ENCODE measurements at places on chromosomes 16 and 17.

DNA sequence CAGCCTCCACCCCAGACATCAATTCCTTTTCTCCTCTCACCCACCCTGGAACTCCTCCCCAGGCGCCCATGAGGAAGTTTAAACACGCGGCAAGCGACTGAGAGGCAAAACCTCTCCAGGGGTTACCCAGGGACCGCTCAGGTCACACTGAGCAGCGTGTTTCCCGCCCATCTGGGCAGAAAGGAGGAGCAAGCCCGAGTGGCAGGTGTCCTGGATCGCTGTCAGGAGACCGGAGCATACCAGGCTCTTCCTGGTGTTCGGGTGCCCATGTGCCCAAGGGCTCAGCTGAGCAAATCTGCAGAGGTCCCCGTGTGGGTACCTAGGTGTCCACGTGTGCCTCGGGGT is 491 bp downstream of the SLC25A19 start:
- no peak for DNase-seq

- no peak for DNase-seq
Measured at GRCh38 chr17:58475985-58476384, 12.2 kb downstream of the HSF5 start.

- no peak for DNase-seq
Measured at GRCh38 chr16:11319529-11320146, 25.6 kb upstream of the RMI2 start.

GRCh38 chr17:33055746-33056145 is 64.1 kb downstream of the SPACA3 start:
- no peak for DNase-seq

DNA sequence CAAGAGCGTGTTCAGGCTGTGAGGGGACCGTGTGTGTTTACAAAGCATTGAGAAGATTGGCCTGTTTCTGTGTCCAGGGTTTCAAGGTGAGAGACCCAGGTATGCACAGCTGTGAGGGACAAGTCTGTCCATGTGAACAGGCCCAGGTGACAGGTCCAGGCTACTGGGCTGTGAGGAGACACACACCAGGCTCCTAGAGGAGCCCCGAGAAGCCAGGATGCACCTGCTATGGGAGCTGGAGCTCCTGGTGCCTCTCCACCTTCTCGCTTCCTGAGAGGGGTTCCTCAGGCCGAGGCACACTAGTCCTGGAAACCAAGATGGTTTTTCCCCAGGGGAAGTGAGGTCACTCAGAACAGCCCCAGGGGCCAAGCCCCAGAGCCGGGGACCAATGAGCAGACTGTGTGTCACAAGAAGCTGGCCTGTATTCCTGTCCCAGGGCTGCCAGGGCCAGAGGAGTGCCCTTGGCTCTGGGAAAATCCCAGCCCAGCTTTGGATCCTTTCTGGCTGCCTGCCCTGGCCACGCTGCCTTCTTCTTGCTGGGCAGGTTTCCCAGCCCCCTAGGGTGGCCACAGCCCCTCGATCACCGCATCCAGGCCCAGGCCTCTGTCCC is 153.4 kb upstream of the PLCG2 start:
- no peak for DNase-seq

- DNase-seq = no peak
Measured at GRCh38 chr17:42873315-42873714, 22.3 kb downstream of the AOC3 start.

- DNase-seq = no peak
Measured at GRCh38 chr17:30915833-30916611, 5.7 kb upstream of the ADAP2 start.

GRCh38 chr17:11928436-11928835 is 68.8 kb downstream of the ZNF18 start:
- DNase-seq = no peak

DNA sequence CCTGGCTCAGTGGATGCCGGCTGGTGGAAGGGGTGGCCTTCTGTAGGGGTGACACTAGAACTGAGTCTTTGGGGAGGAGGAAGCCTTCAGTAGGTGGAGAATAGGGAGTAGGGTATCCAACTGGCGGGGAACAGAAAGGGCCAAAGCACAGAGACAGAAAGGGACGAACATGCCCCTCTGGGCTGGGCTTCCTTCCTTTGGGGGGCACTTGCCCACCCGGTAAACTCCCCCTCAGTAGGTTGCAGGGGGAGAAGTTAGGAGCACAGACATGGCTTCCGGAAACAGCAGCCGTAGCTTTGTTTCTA is 774 bp downstream of the ENGASE start:
- peak; percentile 20 for DNase-seq

- peak; percentile 56 for DNase-seq
Measured at GRCh38 chr17:79803997-79804855, 7.3 kb upstream of the CBX8 start.

DNA sequence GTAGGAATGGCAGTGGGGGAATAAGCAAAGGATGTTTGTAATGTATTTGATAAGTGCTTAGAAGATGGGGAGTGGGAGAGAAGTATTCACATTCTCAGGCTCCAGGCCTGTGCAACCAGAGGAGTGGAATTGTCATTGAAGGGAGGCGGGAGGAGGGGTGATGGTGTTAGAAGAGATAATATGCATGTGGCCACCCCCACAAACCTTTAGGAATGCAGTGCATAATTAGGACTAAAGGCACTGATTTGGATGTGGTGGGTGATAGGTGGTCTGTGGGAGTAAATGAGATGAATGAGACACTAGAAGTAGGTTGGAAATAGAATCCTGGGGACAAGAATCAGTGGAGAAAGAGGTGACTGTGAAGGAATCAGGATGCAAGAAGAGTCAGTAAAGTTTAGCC is 27.1 kb downstream of the UTP18 start:
- no peak for DNase-seq

DNA sequence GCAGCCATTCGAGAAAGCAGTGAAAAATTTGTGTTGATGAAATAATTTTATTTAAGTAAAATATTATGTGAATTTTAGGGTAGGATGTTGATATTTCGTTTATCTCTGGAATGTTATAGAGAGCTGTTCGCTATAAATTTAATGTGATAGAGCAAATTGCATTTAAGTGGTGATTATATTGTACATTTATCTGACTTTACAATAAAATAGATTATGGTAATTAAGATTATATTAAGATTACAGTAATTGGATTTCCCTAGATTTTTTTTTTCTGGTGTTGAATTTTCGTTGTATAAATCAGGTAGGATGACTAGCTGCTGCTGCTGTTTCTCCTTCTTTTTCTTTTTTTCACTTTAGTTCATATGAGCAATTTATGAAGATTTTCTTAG is 71.0 kb downstream of the AATF start:
- DNase-seq = no peak

- DNase-seq = no peak
Measured at GRCh38 chr17:58174871-58175270, 8.1 kb downstream of the OR4D2 start.

DNA sequence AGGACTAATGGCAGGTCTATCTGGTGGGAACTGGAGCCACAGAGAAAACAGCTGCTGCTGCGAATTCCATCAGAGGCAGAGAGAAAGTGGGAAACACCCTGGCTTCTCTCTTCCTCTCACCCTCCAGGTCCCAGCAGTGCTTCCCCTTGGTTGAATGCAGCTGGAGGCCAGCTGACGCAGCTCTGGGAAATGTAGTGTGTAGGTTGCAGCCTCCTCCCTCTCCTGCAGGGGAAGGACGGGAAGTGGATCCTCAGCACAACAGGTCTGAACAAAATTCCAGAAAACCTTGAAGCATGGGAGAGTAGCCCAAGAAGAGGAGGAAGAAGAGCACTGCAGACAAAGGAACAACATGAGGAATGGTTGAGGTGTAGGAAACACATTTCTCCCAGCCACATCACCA is 67.8 kb upstream of the MMP2 start:
- no peak for DNase-seq

DNA sequence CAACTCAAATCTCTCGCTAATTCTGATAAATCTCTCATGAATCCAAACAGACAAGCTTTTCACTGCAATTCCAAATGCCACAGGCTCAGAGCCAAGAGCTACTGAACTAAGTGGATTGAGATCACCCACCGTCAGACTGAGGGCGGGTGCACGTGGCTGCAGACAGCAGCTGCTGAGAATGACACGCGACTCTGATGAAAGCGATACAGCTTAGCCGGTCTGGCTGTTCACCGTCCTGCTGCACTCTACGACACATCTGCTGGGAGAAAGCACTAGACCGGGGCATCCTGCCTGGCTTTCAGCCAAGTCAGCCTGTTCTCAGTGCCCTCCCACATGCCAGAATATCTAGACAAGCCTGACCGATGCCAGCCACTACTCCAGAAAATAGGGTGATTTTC is 42.6 kb downstream of the KLHDC4 start:
- peak; percentile 29 for DNase-seq

- no peak for DNase-seq
Measured at GRCh38 chr17:54280741-54281140, 458.0 kb downstream of the KIF2B start.

DNA sequence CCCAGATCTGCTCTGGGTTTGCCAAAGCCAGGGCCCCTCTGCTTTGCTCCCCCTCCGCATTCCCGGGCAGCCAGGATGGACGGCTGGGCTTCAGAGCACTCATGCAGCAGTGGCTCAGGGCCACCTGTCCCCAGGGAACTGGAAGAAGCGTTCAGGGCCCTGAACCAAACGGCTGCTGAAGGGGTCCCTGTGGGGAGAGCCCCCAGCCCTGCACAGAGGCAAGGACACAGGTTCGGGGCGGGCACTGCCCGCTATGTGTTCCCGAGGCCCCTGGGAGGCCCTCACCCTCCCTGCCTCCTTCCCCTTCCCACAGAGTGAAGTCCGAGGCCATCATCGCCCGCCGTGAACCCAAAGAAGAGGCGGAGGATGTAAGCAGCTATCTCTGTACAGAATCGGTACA is 10.4 kb downstream of the NME3 start:
- no peak for DNase-seq

DNA sequence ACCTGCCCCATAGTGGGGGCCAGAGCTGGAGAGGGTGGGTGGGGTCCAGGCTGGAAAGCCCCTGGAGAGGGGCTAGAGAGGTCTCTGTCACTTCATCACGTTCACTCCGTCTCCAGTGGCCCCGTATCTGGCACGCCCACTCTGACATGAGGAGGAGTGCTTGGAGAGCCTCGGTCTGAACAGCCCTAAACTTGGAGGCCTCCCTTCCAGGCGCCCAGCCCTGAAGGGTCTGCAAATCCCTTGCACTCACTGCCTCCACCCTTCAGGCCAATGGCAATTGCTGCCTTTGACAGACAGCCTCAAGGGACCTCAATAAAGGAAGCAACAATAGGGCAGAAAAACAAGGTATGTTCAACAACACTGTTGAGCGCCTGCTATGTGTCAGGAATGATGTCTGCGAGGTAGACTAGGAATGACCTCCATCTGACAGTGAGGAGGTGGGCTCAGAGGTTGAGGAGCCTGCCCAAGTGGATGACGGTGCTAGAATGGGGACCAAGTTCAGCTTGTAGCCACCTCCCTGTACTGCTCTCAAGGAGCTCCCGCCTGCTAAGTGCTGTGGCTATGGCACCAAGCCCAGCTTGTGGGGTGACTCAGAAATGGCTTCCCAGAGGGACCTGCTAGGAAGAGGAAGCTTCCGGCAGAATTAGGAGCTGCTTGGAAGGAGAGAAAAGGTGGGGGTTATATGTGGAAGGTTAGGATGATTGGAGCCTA is 2.9 kb upstream of the EPX start:
- DNase-seq = no peak

DNA sequence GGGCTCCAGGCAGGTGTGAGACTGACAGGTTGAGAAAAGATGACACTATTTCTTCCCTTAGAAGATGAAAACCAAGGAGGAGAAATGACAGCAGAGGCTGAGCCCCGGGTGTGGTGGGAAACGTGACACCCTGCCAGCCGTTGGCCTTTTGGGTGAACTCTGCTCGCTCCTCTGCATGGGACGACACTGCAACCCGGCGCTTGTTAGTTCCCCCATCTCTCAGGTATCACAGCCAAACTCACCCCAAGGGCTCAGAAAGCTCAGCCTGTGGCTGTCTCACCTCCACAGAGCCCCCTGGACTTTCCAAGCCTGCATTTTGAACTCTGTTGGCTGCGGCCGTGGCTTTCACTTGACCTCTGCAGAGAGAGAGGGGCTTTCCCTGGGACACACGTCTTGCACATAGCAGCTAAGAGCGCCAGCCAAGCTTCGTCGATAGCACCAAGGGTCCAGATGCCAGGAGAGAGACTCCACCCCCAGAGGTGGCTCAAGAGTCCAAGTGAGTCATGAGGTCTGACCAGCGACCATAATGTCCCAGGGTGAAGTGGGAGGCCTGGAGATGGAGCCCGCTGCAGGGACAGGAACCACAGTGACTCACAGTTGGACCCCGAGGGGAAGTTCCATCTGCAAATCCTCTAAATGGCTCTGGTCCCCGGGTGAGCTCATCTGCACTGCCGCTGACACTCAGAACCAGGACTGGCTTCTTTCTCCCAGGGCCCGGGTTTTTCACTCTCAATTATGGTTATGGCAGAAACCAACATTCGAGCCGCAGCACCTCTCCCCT is 301.9 kb downstream of the SOX9 start:
- peak; percentile 16 for DNase-seq

GRCh38 chr17:74633326-74633725 is 9.8 kb upstream of the CD300E start:
- no peak for DNase-seq

GRCh38 chr16:82044585-82044911 is 9.5 kb downstream of the HSD17B2 start:
- no peak for DNase-seq

DNA sequence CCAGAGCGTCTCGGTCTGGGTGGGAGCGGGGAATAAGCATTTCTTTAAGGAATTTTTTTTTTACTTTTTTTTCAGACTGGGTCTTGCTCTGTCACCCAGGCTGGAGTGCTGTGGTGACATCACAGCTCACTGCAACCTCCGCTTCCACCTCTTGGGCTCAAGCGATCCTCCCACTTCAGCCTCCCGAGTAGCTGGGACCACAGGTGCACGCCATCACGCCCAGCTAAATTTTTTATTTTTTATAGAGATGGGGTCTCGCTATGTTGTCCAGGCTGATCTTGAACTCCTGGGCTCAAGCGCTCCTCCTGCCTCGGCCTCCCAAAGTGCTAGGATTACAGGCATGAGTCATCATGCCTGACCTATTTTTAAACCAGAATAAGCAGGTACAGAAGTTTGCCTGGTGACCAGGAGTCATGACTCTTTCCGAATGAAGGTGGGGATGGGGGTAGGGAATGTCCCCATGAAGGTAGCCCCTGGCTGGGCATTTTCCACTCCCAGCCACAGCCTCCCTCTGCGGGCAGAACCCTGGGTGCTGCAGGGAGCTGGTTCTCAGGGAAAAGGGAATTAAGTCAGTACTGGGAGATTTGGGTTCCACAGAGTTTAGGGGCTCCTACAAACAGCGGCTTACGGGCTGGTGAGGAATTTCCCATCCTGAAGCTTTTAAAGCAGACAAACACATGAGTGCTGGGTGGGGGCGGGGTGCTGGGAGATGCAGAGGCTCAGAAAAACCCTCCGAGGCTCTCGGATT is 48.3 kb downstream of the TBC1D16 start:
- DNase-seq = no peak

- DNase-seq = peak; percentile 53
Measured at GRCh38 chr17:2101448-2102257, 46.8 kb downstream of the HIC1 start.

- no peak for DNase-seq
Measured at GRCh38 chr17:81218459-81218858, 4.3 kb downstream of the CEP131 start.
